ENCODE measurements at places on chromosomes 7 and 10. TPM values are rescaled to one million over a fixed set of nuclear protein-coding genes. Genes with fewer than 3 reads are reported as not detected.

- DNase-seq, result no peak
Observed at GRCh38 chr7:80611353-80611752, 27.1 kb upstream of the CD36 start.

DNA sequence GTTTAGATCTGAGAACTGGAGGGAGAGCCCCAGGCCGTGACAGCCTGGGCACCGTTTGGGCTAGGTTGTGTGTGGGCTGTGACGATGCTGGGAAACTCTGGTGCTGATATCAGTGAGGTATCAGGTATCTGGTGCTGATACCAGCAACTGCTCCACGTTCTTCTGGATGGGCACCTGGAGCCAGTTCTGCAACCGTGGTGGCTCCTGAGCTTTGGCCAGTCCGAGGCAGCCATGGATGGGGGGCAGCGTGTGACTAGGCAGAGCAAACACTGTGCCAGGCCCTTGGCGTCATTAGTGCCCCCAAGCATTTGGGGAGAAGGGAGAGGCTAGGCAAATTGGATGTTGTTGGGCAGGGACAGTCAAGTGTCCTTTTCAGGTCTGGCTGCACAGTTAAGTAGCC is 57.9 kb downstream of the ZNF467 start:
- DNase-seq, result no peak

GRCh38 chr7:135786911-135787310 is 38.3 kb upstream of the FAM180A start:
- no peak for DNase-seq

DNA sequence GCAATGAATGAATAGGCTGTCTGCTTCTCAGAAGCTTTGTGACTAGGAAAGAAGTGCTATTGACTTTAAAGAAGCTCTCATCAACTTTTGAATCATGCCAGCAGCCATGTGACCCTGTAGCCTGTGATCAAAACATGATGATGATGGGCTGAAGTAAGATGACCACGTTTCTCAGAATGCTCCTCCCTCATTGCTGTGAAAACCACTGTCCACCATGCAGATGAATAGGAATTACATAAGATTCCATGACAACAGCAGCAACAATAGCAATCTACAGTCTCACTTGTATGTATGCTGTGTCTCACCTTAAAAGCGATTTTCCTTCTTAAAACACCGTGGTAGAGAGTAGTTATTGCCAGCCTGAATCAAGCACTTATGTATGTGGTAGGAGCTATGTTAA is 228.4 kb downstream of the TRIL start:
- no peak for DNase-seq

DNA sequence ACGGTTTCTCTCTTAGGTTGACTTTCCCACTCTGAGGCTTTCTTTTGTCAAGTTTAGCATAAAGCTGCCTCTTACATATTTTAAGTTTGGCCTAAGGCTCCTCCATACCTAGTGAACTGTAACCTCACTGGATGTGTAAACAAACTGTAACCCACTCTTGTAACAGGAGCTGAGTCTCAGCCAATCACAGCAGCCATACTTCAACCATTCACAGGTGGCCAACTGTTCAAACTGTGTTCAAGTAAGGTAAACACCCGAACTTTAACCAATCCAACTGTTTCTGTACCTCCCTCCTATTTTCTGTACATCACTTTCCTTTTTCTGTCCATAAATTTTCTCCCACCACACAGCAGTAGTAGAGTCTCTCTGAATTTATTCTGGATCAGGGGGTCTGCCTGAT is 7.7 kb upstream of the NRBF2 start:
- DNase-seq, result no peak

DNA sequence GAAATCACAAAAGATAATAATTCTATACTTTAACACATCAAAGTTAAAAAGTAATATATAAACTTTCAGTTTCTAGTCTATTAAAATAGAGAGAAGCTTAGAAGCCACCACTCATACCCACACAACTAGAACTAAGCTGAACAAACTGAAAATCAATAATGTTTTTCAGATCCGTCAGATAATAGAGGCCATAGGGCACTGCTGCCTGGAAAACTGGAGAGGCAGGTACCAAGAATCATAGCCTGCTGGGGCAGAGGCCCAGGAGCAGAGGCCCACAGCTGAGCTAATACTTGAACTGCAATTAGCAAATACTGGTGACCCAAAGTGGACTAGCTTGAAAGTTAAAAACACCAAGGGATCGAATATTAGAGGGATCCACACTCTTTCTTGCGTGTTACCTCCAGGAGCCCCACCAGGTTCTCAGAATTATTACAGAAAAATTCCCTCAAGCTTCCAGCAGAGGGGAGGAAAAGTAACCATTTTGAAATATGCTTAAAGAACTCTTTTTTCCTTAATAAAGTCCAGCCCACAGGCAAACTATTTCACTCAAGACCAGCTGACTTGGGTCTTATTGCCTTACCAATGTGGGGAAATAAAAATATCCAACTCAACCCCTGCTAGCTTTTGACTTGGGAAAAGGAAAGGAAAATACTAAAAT is 774.1 kb upstream of the IGFBP3 start:
- DNase-seq, result no peak

Gene PRXL2A
- total RNA-seq, result 11.1 TPM

DNA sequence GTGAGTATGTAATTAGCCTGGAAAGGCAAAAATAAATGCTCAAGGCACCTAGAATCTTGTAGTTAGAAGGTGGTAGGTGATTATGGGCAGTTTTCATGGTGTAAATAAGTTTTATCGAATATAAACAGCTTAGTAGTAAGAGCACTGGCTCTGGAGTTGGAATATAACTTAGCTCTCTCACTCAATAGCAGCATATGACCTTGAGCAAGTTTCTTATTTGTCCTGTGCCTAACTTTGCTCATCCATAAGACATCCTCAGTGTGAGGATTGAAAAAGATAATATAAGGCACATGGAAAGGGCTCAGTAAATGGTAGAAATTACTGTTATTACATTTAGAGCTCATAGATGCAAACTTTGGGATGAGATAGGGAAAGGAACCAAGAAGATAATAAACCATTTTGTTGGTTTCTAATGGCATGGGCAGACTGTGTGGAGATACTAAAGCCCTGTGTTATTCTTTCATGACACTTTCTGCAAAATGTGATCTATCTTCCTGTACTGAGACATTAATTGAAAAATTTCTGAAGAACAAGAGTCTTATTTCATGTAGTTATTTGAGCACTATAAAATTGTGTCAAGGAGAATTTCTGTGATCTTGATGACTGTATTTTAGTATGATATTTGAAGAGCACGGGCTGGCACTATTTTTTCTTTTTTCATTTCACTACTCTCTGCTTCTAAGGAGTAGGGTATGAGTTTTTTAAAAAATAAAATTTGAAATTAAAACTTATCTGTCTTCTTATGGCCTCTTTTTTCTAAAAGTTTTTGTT is 3.1 kb downstream of the SLK start:
- DNase-seq, result no peak

All from activated T-cell treated with anti-CD3 and anti-CD28 coated beads, Interleukin-2, amount 50 U/mL, for 4 hours (primary cell).